NCI-H187 treated with DMSO at 0.1 percent for 48 hours (cell line): ENCODE measurements at places on chromosomes 7 and 10.

DNA sequence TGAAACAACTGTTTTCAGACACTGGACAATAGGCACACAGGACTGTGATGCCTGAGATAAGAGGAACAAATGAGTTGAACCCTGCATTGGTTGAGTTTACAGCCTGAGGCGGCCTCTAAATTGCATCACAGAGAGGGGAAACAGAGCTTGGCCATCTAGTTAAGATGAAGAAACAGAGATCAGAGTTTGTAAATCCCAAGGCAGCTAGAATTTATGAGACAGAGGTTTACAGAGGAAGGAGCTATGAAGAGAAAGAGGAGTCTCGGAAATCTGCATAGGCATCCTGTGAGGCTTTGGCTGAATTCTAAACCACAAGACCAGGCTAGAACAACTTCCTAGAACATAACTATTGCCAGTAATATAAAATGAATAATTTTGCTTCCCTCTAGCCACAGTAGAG, 41.0 kb upstream of the OIT3 start:
- no peak for DNase-seq

DNA sequence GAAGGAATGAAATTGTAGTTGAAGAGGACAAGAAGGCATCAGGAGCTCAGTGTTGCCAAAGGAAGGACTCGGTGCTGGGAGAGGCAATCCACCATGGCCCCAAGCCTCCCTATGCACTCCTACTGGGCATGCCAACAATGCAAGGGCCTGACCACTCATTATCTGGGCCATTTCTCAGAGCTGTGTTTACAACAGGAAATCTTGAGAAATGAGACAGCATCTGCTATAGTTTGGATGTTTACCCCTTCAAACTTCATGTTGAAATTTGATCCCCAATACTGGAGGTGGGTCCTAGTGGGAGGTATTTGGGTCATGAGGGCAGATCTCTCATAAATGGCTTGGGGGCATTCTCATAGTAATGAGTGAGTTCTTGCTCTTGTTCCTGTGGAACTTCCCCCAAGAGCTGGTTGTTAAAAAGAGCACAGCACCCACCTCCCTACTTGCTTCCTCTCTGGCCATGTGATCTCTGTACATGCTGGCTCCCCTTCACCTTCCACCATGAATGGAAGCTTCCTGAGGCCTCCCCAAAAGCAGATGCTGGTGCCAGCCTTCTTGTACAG, 50.8 kb upstream of the AOAH start:
- DNase-seq: no peak

DNA sequence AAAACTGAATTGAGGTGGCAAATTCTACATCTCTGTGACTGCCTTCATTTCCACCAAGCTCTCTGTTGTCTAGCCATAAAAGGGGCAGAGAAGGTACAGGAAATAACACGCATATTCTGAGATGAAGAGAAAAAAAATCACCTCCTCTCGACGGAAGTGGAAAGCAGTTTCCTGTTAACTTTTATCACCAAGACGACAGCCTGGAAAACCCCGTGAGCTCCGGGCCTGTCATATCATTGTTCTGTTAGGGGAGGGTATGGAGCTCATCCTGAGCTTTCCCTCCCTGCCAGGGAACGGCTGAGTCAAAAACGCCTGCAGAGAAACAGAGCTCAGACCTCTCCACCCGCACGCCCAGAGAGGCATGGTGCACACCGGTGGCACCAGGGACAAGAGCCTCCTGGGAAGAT, 200.3 kb downstream of the PRPF18 start:
- DNase-seq: no peak

- no peak for DNase-seq
Observed at GRCh38 chr7:157402911-157403534, 66.2 kb downstream of the DNAJB6 start.

DNA sequence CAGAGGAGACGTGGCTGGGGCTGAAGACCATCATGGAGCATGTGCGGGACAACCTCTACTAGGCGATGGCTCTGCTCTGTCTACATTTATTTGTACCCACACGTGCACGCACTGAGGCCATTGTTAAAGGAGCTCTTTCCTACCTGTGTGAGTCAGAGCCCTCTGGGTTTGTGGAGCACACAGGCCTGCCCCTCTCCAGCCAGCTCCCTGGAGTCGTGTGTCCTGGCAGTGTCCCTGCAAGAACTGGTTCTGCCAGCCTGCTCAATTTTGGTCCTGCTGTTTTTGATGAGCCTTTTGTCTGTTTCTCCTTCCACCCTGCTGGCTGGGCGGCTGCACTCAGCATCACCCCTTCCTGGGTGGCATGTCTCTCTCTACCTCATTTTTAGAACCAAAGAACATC, 22.0 kb upstream of the CPA5 start:
- DNase-seq: no peak

DNA sequence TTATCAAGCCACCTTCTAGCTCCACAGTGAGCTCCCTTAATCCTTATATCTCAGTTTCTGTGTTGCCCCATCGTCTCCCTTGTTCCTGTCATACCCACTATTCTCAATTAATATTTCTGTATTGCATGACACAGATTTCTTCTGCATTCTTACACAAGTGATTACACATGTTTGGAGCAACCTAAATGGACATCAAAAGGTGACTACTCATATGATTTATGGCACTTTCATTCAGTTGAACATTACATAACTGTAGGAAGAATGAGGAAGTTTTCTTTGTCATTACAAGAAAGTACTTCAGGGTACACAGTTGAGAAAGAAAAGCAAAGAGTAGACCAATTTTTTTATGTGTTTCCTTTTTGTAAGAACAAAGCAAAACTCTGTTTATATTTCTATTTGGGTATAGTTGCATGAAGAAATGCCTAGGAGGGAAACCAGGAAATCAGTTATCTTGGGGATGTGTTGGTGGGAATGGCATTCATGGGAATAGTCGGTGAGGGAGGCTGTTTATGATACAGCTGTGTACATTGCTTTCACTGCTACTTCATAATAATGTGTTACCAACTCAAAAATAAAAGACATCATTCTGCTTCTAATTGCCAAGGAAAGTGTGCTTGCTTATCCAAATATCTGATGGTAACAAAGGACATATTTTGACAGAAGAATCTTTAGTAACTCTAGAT, 23.6 kb upstream of the PRSS37 start:
- no peak for DNase-seq

DNA sequence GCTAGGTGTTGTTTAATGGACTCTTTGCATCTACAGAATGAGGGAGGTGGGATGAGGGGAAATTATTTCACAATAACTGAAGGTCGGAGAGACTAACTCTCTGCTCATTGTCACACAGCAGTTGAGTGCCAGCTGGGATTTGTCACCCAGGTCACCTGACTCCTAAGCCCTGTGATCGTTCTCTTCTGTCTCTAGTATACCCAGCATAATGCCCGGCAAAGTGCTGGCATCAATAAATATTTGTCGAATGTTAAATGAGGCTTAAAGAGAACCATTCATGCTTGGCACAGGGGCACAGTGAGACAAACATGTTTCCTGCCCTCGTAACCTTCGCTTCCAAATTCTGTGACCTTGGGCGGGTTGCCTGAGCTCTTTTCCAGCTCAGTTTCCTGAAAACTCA, 70.8 kb downstream of the TCF7L2 start:
- peak; percentile 23 for DNase-seq

DNA sequence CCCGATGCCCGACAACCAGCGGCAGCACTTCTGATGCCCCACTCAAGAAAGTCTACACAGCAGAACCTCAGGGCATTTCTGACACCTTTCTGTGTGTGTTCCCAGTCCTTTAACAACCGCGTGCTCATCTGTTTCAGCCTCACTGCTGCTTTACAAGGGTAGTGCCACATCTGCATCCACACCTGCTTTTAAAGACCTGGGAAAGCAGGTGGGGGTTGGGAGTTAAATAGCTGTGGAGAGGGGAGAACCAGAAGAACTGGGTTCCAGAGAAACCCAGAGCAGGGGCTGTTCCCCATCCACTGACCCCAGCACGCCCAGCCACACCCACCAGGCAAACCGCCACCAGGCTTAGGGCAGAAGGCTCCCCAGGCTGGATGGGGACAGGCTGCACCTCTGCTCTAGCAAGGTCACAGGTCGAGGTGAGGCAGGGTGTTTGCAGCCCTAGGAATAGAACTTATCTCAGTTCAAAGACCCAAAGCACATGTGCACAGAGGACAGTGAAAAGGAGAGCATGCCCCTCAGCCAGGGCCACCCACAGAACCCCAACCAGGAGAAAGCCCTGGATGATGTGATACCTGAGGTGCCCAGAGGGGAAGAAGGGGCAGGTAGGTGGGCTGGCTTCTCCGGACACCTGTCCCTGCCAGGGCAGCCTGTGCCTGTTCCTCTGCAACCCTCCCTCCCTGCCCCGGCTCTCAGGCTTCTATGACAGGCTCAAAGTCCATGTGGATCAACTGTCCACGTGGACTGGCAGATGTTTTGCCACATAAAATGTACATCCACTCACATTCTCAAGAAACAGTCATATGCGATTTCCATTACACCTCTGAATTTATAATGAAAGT, 51.3 kb downstream of the COBL start:
- no peak for DNase-seq

GRCh38 chr7:15781944-15782343, 95.5 kb upstream of the MEOX2 start:
- no peak for DNase-seq

GRCh38 chr7:156999958-157000726, 10.3 kb downstream of the MNX1 start:
- no peak for DNase-seq

DNA sequence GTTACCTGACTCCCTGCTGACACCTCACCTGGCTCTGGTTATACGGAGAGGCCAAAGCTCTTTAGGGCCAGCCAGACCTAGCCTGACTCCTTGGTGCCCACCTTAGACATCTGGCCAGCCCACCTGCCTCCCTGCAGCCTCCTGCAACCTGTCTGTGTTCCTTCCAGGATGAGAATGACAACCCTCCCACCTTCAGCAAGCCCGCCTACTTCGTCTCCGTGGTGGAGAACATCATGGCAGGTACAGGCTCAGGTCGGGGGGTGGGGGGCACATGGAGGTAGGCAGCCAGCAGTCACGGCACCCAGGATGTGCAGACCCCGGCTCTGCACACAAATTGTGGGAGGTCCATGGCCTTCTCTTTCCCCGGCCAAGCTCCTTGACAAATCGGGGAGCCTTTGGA, 32.1 kb downstream of the C10orf105 start:
- DNase-seq: no peak

DNA sequence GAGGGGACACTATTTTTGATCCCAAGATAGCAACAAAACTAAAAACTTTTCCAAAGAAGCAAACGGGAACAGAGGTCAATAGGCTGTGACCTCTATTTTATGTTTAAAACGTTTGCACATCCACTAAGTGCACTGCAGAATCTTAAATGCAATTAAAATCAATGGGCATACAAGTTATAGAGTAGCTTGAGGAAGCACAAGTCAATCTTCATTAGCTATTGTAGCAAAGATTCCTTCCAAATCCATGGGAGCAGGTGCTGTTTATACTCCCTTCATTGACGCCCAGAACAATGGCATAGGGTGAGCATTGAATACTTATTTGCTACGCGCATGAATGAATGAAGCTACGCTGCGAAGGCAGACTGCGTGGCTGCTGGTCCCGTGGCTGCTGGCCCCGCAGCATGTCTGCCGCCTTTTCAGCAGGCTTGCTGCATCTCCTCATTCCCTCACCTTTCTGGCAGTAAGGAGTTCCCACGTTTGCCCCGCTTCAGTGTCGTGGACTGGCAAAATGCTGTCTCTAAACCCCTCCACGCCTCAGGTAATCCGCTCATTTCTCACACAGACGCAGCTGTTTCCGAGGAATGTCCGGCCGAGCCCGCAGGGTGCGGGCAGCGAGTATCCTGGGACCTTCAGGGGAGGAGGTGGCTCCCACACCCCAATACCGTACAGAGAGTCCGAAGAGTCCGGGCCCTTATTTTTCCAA, 754 bp upstream of the PHYHIPL start:
- DNase-seq: no peak

GRCh38 chr7:48366096-48366495, 194.8 kb downstream of the ABCA13 start:
- DNase-seq: no peak

GRCh38 chr7:11428877-11429581, 403.0 kb downstream of the THSD7A start:
- no peak for DNase-seq

DNA sequence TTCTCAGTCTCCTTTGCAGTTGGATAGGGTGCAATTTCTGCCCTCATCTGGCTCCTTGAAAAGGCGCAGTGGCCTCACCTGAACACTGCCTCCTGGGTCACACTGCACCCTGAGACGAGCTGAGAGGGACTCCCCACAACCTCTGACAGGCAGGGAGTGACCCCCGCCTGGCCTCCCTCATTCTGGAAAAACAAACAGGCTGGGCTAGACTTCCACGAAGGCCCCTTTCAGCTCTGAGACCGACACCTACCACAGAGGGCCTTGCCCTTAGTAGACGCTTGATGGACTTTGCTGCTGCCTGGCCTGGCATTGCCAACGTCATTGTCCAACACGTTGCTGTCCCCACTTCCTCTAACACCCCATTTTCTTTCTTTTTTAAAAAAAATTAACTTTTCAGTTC, 8.6 kb downstream of the FAM241B start:
- no peak for DNase-seq

DNA sequence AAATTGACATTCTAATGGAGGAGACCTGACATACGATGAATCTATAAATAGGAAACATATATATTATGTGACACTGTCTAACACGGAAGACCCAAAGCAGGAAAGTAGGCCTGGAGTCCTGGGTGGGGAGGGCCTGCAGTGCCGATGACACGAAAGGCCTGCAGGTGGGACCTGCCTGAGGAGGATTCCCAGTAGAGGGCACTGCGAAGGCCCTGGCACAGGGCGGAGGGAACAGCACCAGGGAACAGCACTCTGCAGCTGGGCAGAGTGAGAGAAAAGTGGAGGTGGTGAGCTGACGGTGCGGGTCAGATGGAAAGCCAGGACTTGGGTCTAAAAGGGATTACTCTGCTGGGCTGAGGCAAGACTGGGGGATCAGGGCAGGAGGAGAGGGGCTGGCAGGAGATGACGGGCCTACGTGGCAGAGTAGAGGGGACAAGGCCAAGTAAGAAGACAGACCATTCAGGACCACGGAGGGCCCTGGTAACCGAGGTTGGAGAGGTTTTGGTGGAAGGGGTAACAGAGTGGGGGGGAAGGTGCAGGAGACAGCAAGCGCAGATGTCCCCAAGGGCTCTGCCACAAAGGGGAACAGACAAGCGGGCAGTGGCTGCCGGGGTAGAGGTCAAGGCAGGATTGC, 8.1 kb downstream of the ZNF746 start:
- no peak for DNase-seq

DNA sequence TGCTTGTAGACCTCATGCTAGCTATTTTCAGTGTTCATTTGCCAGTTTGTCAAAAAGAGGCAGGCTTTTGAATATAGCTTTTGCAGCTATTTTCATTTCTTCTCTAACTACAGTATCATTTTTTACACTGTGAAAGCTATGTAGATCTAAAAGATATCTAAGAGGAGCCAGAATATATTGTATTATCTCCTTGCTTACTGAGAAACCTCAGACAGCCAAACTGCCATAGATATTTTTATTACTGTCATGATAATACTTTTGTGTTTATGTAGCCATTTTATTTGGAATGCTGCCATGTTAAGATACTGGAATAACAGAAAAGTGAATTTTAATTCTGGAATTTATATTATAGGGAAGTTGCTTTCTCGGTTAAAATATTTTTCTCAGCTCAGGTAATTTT, 37.2 kb downstream of the ANKIB1 start:
- DNase-seq: no peak

GRCh38 chr7:135204876-135205275, 6.5 kb downstream of the WDR91 start:
- no peak for DNase-seq

- DNase-seq: no peak
Observed at GRCh38 chr7:41899823-41900433, 197.0 kb upstream of the INHBA start.

- DNase-seq: no peak
Observed at GRCh38 chr10:91813251-91813650, 15.0 kb downstream of the TNKS2 start.

GRCh38 chr10:13276749-13277365, 23.0 kb downstream of the PHYH start:
- DNase-seq: no peak
